ENCODE measurements at places on chromosomes 3 and 15.

- DNase-seq: no peak
These were observed 450.7 kb downstream of the SHQ1 start for GRCh38 chr3:72397586-72397985.

DNA sequence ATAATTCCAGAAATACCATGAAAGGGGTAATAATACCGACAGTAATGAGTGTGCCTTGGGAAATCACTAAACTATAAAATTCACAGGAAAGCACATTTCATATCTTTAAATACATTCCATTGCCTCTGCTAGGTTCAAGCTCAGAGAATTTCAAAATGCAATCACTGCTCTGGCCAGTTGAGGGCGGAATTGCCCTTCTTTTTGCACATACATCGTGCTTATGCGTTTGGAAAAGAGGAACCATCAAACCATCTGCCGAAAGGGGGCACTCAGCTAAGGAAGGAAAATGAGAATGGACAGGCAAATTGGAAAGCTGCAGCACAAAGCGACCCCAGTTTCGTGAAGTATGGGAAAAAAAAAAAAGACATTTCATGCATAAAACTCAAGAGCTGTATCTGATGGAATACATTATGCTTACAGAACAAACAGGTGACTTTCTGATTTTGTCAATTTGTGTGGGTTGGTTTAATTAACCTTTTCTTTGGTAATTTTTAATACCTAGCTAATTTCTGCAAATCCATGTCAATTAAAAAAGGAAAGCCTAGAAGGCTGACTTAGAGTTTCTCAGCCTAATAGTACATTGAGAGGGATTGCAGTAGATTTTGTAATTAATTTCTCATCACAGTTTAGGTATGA lies 61.4 kb downstream of the TUSC7 start:
- DNase-seq: no peak

GRCh38 chr3:124567179-124567578 lies 163.1 kb upstream of the UMPS start:
- no peak for DNase-seq

DNA sequence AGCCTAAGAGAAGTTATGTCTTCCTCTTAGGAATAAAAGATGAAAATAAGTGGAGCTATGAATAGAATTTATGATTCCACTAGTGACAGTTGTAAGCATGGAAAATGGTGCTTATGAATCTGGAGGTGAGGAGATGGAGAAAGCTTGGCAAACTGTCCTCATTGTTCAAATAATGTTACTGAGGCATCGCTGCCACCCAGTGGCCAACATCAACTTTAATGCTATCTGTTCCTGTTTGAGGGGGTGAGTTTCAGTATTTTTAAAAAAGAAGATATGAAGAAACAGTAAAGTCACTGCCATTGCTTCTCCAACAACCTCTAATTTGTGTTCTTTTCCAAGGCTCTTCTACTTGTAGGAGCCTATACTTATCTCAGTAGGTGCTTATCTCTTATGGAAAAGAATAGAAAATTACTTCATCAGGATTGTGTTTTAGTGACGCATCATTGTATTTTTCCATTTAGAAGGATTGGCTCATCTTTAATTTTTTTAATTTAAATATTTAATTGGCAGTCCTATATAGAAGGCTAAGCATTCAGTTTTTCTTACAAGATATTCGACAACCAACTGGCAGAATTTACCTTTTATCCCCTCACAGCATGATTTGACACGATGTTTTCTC lies 260.4 kb upstream of the P2RY1 start:
- peak; percentile 2 for DNase-seq

- no peak for DNase-seq
These were observed 32.8 kb upstream of the MRPL3 start for GRCh38 chr3:131535596-131535995.

GRCh38 chr15:60928970-60929369 lies 300.1 kb downstream of the RORA start:
- no peak for DNase-seq

DNA sequence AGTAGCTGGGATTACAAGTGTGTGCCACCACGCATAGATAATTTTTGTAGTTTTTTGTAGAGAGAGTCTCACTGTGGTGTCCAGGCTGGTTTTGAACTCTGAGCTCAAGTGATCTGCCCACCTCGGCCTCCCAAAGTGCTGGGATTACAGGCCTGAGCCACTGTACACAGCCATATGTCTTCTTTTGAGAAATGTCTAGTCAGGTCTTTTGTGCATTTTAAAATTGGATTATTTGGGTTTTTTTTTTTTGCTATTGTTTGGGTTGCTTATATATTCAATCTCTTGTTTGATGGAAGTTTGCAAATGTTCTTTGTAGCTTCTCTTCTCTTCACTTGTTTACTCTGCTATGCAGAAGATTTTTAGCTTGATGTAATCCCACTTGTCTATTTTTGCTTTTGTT lies 6.2 kb upstream of the ARPP19 start:
- DNase-seq: no peak

DNA sequence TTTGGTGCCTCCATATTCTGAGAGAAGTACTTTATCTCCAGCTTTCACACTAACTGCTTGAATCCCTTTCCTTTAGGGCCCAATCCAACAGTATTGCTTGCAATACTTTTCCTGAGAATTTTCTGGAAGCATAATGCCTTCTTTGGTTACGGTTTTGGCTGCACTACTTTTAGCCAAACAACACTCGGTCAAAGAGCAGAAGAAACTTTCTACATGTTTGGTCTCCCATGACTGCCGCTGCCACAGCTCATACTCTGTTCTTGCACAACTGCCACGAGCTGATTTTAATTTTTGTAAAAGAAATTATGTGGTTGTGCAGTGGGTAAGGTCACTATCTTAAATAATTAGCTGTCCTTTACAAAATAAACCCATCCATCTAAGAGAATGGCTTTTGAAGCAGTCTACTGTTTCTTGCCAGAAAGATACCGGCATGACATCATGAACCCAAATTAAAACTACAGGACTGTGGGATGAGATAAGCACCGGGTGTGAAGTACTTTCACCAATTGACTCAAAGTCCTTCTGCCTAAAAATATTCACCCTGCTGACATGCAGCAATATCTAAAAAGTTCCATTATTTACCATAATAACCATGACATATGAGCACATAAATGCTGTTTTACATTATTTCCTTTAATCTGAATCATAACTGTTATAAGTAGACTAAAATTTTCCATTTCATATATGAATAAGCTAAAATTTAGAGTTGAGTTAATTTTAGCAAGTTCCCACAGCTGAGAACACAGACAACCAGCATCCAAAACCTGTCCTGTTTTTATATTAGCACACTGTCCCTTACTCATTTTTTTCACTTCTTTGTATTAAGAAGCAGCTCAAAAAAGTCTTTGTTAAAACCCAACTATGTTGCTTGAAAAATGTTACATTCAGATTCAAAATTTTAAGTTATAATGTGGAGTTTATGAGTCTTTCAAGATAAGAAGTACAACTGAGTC lies 1154.3 kb downstream of the EPHA3 start:
- DNase-seq: no peak

DNA sequence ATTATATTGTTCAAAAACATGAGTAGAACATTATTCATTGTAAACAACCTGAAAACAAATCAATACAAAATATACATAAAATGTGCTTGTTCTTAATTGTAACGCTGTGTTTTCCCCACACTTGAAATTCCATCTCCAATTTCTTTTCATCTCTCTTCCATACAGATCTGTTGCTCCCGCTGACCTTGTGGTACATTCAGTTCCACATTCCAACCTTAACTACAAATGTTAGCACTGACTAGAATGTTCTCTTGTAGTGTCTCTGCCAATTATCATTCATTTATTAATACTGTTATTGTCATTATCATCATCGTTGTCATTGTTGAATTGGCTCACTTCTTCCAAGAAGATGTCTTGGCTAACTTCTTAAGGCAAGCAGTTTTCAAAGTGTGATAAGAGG lies 65.7 kb downstream of the NLGN1 start:
- no peak for DNase-seq

- no peak for DNase-seq
These were observed 322.6 kb downstream of the THSD4 start for GRCh38 chr15:71437919-71438318.

GRCh38 chr3:170096342-170096741 lies 58.5 kb downstream of the GPR160 start:
- DNase-seq: no peak

DNA sequence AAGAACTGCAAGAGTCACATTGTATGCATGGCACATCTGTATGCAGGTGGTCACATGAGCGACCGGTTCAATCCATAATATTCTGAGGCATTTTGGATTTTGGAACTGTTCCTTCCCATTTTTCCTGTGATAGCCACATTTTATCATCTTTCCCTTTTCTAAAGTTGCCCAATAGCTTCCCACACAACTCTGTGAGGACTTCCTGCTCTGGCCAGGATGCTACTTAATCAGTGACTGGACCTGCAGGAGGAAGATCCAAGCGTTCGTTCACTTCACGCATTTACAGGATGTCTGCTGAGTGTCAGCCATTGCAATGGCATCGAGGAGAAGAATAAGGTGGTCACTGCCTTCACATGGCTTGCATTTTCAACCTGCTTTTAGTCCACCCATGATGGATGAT lies 9.8 kb downstream of the KLHL6 start:
- no peak for DNase-seq

GRCh38 chr3:28124882-28125281 lies 116.5 kb upstream of the CMC1 start:
- no peak for DNase-seq

- no peak for DNase-seq
These were observed 28.9 kb upstream of the SLC35G2 start for GRCh38 chr3:136789976-136790375.

DNA sequence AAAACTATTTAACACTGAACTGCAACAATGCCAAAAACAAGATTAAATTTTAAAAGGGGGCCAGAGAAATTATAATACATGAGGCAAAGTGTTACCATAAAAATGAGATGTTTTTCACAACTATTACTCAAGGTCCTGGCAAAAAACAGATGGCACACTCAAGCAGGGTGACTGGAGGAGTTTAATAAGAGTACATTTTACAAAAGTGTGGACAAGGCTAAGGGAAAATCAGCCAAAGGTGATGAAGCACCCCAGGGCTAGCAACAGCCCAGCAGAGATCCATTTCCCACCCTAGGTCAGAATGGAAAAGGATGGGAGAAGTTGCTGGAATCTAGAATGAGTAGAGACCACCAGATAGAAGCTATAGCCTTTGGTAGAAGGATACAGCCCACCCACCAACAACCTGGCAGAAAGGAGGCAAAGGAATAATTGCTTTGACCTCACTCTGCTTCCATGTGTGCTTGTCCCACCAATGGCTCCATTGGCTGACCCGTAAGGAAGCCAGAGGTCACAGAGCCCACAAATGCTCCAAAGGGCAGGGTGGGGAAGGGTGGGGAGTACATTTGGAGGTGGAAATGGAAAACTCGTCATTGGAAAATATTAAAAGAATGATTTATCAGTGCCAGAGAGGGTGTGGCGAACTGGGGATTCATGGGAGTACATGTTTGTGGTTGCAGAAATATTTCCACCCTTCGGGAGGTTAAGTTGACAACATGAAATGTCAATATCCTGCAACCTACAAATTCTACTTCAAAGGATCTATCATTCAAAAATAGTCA lies 161.0 kb upstream of the UBE2E2 start:
- no peak for DNase-seq

DNA sequence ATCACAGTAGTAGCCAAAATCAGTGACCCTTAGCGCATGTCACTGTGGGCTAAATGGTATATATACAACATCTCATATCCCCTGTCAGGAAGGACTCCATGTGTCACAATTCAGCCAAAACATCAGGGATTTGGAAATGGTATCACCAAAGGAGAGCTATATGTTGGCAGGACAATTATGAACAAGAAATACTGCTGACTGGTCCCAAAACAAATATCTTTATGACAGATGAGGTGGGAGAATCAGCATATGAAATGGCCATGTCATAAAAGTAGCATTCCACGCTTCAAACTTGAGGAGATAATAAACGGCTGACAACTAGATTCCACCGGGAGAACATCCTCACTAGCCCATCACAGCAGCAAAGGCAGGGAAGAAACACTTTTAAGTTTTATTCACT lies 158.4 kb downstream of the MAGI1 start:
- no peak for DNase-seq

DNA sequence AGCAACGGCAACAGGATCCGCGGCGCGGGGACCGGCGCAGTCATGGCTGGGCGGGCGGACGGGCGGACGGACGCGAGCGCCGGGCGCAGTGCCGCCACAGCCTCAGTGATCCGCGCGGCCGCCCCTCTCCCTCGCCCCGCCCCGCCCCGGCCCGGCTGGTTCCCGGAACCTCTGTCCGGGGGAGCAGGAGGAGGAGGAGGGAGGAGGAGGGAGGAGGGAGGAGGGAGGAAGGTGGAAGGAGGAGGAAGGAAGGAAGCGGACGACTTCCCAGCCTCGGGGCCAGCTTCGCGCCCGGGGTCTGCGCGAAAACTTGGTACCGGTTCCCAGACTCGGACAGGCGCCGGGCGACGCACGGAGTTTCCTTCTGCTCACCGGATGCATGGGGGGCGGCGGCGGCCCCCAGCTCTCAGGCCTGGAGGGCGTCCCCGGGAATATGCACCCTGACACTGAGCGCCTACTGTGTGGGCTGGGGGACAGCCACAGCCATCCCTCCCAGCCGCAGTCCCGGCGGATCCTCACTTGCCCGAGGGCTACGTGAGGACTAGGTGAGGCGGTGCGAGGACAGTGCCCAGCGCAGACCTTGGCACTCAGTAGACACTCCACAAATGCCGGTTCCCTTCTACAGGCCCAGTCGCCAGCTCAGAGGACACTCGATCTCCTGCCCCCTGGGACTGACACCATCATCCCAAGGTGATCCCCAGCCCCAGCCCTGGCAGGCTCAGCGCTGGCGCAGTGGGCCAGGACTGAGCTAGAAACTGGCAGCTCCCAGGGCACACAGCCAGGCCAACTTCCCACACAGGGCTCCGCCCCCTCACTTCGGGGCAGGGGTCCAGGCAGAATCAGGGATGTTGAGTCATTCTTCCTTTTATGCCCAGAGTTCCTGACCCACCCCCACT lies at the start of gene SHISA5:
Gene SHISA5, minus strand, starts transcription at position 124 of the 896 bp plus-strand sequence. Its CDS starts 80 bp downstream, at position 44.
- DNase-seq: peak; percentile 36

DNA sequence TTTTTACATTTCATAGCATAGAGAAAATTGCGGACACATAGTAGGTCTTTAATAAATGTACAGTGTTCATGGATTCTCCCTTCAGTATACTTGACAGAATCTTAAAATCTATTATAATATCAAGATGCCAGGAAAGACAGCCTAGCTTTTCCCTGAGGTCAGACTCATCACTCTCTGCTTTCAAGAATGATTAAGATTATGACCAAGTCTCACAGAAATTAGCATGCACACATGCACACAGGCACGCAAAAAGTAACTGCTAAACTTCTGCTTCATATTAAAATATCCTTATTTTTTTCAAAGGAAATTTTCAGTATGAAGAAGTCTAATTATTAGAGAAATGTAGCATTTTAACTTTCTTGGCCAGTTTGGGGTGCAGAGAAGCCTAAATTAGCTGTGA lies 493.8 kb upstream of the NECTIN3 start:
- DNase-seq: no peak

- no peak for DNase-seq
These were observed 48.9 kb downstream of the FAIM start for GRCh38 chr3:138657508-138657907.

- no peak for DNase-seq
These were observed 436.2 kb upstream of the SUCLG2 start for GRCh38 chr3:68090571-68090970.

DNA sequence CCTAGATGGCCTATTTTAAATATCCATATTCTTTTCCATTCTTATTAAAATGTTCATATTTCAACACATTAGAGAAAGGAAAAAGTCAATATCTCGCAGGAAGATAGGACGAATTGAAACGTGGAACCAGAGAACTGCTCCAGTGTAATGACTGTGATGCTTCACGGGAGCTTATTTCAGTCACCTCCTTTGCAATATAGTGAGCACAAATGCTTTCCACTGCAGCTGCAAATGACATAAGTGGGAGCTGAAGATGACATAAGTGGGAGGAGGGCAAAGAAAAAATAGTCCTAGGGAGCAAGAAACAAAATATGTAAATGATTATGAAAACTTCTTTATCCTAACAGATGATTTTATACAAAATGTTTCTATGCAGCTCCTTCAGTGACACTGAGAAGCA lies 324.1 kb downstream of the ZNF385D start:
- DNase-seq: no peak
